ENCODE measurements at places on chromosomes 16 and 17.

- DNase-seq = no peak
Measured at GRCh38 chr17:30380643-30381339, 2.1 kb downstream of the CPD start.

GRCh38 chr16:1103636-1103980 lies 7.6 kb upstream of the C1QTNF8 start:
- DNase-seq = no peak

- DNase-seq = no peak
Measured at GRCh38 chr16:14337303-14338191, 266.4 kb downstream of the MRTFB start.

DNA sequence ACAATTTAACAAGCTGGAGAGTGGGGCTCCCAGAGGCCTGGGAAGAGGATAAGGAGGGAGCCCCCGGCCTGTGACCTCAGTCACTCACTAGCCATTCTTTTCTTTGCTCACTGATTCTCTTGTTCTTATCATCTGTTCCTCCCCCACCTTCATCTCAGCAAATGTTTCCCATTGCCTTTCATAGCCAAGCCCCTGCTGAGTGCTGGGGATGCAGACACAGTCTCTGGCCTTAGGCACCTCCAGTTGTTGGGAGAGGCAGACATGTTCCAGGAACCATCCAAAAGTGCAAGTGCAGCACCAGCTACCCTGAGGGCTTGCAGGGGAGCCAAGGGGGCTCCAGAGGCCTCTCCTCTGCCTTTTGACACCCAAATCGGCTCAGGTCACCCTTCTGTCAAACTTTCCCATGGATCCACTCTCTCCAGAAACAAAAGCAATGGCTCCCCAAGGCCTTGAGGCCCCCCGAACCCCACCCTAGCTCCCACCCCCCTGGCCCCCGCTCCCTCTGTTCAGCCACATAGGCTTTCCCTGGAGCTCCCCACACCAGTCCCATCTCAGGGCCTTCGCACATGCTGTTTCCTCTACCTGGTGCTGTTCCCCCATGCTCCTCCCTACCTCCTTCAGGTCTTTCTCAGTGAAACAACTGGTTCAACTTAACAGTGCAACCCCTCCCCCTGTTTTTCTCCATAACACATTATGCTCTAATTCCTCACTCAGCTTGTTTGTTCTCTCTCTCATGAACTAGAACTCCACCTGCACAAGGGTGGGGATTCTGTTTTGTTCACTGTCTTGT lies 14.9 kb upstream of the KCNJ12 start:
- no peak for DNase-seq

GRCh38 chr16:4697848-4698291 lies 4.5 kb downstream of the NUDT16L1 start:
- no peak for DNase-seq

- no peak for DNase-seq
Measured at GRCh38 chr16:88726981-88727380, 20.7 kb downstream of the CTU2 start.

DNA sequence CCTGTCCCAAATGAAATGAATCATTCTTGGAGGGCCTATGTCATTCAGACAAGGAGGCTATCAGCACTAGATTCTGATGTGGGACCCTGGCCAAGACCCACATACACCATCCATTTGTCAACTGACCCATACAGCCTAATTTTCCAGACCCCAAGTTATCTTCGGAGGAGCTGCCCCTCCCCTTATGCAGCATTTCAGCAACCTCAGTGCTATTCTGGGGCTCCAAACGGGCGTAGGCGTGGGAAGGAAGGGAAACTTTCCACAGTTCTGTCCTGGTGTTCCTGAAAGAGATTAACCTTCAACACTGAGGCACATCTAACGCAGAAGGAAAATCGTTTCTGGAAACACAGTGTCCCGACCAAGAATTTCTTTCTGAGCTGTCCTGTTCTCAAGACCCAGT lies 86.7 kb downstream of the MYH11 start:
- no peak for DNase-seq

DNA sequence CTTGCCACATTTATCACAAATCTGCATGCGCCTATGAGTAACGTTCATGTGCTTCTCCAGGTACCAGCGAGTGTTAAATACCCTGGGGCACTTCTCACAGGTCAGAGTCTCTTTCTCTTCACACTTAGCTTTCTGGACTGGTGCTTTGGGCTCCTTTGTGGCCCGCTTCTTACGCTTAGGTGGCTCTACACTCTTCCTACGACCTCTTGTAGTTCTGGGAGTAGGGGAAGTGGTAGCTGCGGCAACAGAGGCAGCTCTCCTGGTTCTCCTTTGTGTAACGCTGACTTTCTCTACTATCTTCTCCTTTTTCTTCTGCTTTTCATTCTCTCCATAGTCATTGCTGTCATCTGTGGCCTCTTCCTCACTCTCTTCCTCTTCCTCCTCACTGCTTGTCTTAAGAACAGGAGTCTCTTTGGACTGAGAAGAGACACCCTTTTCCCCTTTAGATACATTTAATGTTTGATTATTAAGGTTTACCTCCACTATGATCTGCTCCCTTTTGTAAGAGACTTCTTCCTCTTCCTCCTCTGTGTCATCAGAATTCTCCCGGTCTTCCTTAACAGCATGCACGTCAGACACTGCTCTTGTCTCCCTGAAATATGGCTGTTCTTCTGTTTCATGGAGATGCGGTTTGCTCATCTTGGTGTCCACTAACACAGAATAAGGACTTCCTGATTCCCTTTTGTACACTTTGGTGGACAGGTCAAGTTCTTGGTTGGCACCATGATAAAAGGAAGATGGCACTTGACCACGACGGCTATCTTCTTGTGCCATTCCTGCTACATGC lies 45.0 kb downstream of the ZNF652 start:
- DNase-seq = no peak

DNA sequence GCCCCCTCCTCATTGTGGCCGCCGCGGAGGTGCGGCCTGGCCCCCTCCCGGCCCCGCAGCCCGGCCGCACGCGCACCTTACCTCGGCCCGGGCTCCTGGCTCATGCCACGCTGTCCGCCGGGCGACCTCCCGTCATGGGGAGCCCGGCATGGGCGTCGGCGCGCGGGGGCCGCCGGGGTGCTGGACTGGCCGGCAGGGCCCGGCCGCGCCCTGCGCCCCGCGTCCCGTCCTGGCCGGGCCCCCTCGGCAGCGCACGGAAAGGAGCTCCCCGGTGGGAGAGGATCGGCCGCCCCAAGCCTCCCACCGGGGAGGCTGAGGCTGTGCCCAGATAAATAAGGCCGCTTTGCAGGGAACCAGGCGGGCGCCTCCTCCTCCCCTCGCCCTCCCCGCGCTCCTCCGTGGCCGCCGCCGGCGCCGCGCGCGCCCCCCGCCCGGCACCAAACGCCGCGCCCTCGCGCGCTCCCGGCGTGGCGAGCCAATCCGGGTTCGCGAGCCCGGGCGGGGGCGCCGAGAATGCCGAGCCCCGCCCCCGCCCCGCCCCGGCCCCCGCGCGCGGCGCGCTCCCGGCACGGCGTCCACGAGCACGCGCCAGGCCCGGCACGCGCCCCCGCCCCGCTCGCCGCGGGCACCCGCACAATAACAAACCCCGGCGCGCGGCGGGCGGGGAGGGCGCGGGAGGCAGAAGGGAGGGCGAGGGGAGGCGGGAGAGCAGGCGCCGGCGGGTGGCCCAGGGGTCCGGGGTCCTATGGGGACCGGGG lies at the start of gene FBXL16:
FBXL16 (minus strand) TSS at position 371 of the 758 bp plus-strand sequence. CDS start 8,396 bp downstream, outside the sequence.
- DNase-seq = no peak

GRCh38 chr17:40922239-40922638 lies 15.2 kb downstream of the KRT23 start:
- no peak for DNase-seq

DNA sequence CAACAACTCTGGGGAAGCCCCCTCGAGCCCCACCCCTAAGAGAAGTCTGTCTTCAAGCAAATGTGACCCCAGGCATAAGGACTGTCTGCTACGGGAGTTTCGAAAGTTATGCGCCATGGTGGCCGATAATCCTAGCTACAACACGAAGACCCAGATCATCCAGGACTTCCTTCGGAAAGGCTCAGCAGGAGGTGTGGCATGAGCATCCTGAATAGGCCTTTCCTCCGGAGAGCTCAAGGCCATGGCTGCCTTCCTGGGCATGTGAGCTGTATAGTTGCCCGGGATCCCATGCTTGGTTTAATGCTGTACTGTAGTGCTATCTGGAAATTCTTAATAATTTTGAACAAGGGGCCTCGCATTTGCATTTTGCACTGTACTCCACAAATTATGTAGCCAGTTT lies 9.2 kb downstream of the LIG3 start:
- DNase-seq = no peak

DNA sequence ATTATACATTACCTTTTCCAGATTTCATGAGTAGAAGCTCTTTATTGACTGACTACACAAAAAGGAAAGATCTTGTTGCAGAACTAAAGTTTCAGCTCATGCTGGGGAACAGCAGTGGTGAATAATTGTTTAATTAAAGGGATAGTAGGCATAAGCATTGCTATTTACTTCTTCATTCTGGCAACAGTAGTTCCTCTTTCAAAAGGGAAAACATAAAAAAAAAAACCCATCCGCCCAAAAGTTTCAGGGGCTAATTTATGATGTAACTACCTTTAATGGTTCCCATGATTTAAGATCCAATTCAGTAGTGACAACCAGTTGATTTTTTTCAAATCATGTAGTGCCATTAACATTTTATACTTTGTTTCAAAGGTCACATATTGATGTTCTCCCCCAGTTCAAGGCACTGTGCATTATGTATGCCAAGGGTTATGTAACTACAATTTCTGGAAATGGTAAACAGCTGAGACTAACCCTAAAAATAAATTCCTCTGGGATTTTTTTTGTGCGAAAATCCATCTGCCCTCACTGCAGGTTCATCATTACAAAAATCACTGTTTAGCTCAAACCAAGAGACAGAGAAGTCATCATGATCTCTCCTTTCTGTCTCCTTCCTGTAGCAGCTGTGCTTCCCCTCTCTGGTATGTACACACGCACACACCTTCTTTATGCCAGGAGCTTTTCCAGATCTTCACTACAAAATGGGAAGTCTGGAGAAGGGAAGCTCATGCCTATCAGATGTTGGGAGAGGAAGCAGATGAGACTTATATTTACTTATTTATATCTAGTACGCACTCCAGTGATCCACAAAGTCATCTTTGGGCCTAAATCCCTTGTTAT lies 2.2 kb upstream of the PHLPP2 start:
- DNase-seq = no peak

GRCh38 chr16:22316411-22316811 lies 19.2 kb downstream of the POLR3E start:
- no peak for DNase-seq

DNA sequence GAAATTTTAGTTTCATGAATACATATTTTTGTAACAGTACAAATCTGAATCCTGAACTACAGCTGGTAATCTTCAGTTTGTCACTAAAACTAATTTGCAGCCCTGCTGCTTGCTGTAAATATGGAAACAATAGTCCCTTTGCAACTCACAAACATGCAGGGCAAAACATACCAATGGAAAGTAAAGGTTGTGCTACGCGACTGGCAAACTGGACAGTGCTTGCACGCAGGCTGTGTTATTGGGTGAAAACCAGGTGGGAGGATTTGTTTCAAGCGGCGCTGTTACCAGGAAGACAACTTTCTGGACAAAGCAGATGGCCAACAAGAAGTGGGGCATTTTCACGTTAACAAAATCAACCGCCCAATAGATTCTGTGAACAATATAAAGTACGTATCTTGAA lies 93.5 kb downstream of the CDYL2 start:
- DNase-seq = no peak

DNA sequence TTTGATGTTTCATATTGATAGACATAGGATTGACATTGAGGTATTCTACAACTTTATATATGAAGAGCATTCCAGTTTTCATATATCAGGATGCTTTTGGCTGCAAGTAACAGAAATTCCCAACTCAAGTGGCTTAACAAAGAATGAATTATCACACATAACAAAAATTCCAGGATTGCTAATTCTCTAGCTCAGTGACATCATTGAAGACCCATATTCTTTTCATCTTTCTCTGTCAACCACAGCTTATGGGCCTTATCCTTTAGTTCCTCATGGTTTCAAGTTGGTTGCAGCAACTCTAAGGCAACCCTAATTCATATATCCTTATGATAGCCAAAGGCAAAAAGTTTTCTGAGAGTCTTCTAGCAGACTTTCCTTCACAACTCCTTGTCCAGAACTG lies 91.5 kb upstream of the HAS3 start:
- DNase-seq = no peak

DNA sequence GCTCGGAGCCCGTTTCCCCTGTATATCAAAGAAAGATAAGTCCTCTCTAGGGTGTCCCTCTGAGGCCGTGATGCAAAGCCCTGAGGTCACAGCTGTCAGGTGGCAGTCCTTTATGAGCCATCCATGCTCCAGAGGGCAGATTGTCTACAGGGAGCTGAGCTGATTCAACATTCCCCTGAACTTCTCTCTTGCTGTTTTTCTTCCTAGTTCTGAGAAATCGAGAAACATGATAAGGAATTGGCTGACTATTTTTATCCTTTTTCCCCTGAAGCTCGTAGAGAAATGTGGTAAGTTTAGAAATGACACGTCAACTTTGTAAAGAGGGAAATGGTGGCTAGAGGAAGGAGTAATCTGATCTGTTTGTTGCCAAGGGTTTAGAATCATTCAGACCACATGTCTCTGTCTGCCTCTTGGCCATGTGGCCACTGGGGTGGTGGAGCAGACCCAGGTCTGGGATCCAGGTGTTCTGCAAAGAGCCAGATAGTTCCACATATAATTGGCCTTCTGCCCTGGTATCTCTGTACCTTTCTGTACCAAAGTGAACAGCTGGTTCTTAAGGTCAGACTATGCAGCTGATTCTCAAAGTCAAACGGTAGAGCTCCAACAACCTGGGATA lies 3.5 kb downstream of the CTNS start:
- DNase-seq = no peak

DNA sequence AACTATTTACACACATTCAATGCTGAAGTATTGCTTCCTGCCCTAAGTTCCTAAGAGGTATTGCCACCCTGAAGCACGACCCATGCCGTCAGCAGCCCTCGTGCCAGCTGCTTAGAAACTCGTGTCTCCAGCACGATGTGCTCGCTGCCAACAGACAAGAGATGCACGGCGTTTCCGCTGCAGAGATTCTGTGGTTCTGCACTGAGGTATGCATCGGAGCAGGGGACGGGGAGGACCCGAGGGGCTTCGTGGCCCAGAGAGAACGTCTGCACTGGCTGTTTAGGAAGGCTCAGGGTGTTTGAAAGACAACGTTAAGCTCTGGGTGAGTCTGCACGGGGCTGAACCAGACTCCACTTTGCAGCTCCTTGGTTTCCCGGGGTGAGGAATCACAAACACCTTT lies 82.7 kb upstream of the CREBBP start:
- DNase-seq = no peak

GRCh38 chr17:45235416-45236281 lies 14.0 kb downstream of the FMNL1 start:
- DNase-seq = no peak

DNA sequence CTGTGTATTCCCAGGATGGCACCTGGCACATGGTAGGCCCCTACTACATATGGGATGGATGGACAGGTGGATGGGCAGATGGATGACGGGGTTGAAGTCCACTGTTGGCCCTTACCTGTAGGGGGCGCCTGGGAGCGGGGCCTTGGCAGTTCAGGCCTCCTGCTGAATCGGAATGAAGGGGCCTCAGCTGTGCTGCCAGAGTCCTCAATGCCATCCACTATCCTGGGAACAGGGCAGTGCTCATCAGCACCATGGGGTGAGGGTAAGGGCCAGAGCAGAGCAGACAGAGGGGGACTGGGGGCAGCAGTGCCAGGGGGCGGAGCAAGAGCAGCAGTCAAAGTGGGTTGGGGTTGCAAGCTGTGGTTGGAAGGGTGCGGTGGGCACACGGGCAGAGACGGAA lies 8.3 kb upstream of the RAB5C start:
- DNase-seq = no peak

- no peak for DNase-seq
Measured at GRCh38 chr16:85462714-85463611, 150.2 kb upstream of the GSE1 start.
